ENCODE measurements at places on chromosomes 2 and 18. TPM values are rescaled to one million over a fixed set of nuclear protein-coding genes. Genes with fewer than 3 reads are reported as not detected.

The CLEC4F gene
- not detected for total RNA-seq

The OXER1 gene
- not detected for total RNA-seq

The CYP26B1 gene
- 18.3 TPM for total RNA-seq

The CHRNG gene
- not detected for total RNA-seq

The RETSAT gene
- 49.0 TPM for total RNA-seq

The ZAP70 gene
- total RNA-seq, result not detected
